ENCODE measurements at places on chromosomes 1 and 21.

- no peak overlapping the region for H3K4me3 ChIP-seq
- H3K27ac ChIP-seq: no peak overlapping the region
- H3K4me1 ChIP-seq: no peaks in the 10 kb centered on the region
- DNase-seq: no peak
- H3K27me3 ChIP-seq: no peaks in the 10 kb centered on the region
- H3K36me3 ChIP-seq: no peaks in the 10 kb centered on the region
Measured at GRCh38 chr1:199834711-199835110, 192.8 kb upstream of the NR5A2 start.

DNA sequence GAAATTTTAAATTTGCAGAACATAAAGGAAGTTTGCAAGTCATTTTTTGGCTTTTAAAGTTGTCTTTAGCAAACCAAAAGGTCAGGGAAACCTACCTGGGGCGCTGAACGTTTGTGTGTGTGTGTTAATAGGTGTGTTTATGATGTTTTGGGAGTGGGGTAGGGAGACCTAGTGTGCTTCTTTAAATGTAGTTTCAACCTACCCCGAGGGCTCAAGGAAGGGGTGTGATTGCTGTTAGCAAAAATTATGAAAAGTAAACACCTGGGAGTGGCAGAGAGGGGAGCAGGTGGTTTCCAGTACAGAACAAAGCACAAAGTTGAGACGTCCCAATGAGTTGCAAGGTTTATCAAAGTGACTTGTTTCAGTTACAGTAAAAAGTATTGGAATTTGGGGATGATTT lies 58.7 kb upstream of the WDR26 start:
- H3K36me3 ChIP-seq: no peaks in the 10 kb centered on the region
- no peak overlapping the region for H3K4me3 ChIP-seq
- H3K4me1 ChIP-seq: peaks cover 6% of the 10 kb centered on the region
- no peak for DNase-seq

DNA sequence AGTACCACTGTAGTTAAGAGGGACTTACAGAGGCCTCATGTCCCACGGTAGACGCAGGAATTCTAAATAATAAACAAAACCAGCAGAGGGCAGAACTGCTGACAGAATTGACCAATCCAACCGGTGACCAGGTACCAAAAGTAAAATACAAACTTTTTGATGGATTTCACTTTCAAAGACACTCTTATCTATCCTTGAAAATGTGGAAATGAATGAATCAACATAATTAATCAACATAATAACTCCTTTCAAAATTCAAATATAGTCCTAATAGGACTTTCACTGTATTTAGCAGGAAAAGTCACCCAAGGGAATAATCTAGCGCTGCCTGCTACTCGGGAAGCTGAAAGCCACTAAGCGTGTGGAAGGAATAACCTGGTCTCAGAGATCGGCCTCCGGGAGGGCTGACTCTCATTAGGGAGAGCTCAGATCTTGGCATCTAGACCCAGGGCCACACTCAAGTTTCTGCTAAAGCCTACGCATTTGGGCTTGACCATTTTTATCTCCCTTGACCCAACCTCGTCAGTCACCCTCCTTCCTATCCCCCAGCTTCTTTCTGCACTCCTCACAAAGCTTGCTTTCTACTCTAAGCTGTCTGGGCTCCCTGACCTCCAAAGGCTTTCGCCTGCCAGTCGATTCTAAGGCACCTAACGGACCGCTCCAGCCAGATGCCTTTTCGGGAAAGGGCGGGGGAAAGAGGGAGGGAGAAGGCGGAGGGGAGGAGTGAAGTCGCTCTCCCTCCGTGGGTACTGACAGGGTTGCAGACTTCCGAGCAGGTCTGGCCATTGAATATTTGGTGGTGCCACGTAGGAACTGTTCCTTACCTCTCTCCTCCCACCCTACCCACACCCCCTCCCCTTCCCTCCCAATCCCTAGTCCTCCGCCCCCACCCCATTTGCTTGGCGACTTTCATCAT lies 1.6 kb downstream of the COL11A1 start:
- DNase-seq: peak; percentile 70
- no peaks in the 10 kb centered on the region for H3K27me3 ChIP-seq
- H3K27ac ChIP-seq: no peak overlapping the region
- peak overlapping the region; percentile 72 for H3K4me3 ChIP-seq

DNA sequence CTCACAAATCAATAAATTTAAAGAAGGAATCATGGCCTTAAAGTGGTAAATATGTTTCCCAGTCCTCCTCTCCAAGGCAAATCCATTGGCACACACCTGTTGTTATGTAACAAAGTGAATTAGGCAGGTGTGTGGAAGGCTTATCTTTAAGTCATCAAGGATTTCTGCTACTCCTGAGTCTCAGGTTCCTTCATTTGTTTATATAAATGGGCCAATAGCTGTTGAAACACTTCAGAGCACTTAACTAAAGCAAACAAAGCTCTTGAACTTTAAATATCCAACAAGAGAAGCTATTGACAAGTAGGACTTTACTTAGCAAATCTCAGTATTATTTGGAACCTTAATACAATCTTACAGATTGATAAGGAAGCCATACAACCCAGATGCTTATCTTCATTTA lies 99.3 kb upstream of the ESRRG start:
- H3K36me3 ChIP-seq: no peaks in the 10 kb centered on the region
- H3K4me3 ChIP-seq: no peak overlapping the region
- DNase-seq: no peak
- H3K27ac ChIP-seq: no peak overlapping the region

DNA sequence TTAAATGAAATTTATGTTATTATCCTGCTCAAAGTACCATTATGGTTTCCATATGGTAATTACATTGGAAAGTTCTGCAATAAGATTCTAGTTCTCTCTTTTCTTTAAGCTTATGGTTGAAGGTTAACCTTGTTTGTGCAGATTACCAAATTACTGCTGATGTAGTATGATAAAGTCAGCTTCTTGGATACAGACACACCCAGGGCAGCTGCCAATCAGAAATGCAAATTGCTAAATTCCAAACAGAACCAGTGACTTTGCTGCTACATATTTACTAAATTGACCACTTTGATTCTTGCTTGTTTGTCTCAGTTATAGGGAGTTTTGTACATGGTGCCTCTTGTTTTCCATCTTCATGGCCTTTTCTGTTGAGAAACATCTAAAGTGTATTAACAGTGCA lies 26.5 kb downstream of the GNAT2 start:
- peaks cover 4% of the 10 kb centered on the region for H3K4me1 ChIP-seq
- H3K27me3 ChIP-seq: no peaks in the 10 kb centered on the region
- no peak for DNase-seq
- H3K27ac ChIP-seq: no peak overlapping the region
- no peak overlapping the region for H3K4me3 ChIP-seq

GRCh38 chr1:1306070-1306660 lies 1.6 kb downstream of the ACAP3 start:
- DNase-seq: no peak
- no peak overlapping the region for H3K27ac ChIP-seq
- no peaks in the 10 kb centered on the region for H3K36me3 ChIP-seq
- H3K4me3 ChIP-seq: peak overlapping the region; percentile 71
- peaks cover 12% of the 10 kb centered on the region for H3K4me1 ChIP-seq

GRCh38 chr21:45991606-45992300 lies 10.2 kb downstream of the COL6A1 start:
- H3K4me3 ChIP-seq: no peak overlapping the region
- DNase-seq: peak; percentile 71
- H3K4me1 ChIP-seq: no peaks in the 10 kb centered on the region
- no peak overlapping the region for H3K27ac ChIP-seq

Data from kidney (tissue), 22 donors.